Effector CD4-positive, alpha-beta T cell (primary cell): ENCODE measurements at places on chromosomes 2 and 18.

GRCh38 chr2:107809835-107810234 is 16.9 kb upstream of the RGPD4 start:
- no peak for DNase-seq

GRCh38 chr2:167708998-167709397 is 538.4 kb downstream of the STK39 start:
- DNase-seq: no peak

GRCh38 chr2:147538821-147539220 is 306.0 kb upstream of the ACVR2A start:
- DNase-seq: no peak

GRCh38 chr2:239251971-239252370 is 148.8 kb downstream of the HDAC4 start:
- DNase-seq: no peak

DNA sequence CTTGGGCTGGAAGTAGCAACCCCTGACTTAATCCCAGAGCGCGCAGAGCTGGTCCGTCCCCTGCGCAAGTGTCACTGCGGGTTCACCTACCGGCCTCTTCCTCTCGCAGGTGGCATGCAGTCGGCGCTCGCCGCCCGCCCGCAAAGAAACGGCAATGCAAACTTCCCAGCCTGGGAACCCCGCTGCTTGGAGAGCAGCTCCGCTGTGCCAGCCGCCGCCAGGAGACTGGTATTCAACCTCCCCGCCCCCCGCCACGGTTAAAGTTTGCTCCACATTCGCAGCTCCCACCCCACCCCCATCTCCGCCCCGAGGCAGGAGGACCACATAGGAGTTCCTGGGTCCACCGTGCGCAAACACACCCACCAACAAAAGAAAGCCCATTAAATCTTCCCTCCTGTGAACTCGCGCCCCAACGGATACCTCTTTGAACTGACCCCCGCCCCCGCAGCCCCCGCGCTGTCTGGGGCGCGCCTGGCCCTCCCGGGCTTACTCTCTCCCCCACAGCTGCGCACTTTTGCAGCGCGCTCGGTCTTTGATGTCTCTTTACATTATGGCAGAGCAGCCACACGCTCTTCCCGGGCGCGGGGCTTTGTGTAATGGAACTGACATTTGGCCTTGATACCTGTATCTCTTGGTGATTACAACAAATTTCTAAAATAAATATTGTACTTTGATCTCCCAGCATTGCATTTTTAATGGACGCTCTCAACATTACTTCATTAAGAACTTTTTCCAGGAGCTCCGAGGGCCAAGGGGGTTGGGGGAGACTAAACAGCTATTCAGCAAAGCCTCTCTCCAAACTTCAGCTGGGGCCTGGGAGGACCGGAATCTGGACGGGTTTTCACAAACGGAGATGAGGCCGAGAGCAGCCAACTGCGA is 3.1 kb upstream of the SP5 start:
- no peak for DNase-seq

DNA sequence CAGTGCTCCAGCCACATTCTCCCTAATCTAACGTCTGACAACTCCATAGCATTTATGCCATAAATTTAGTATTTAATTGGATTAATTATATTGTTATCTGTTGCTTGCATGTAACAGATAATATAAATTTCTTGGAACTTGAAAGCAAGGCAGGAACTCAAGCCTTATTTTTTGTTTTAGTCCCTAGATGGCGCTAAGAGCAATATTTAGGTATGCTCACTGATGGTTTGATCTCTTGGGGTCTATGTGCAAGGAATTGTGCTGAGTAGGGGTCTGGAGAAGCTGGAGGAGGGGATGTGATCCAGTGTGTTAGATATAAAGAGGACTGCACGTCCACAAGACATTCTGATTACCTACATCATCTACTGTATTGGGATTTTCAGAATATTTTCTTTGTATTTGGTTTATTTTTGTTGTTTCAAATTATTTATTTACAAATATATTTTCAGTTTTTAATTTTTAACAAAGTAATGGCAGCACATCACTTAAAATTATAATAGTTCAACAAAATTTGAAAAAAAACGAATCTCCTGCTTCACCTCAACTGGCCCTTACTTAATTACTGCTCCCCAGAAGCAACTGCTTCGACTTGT is 32.8 kb downstream of the KATNAL2 start:
- no peak for DNase-seq
